Naive thymus-derived CD8-positive, alpha-beta T cell (primary cell): ENCODE measurements at places on chromosomes 4 and X.

- DNase-seq: no peak
These were observed 255.1 kb downstream of the IL15 start for GRCh38 chr4:141891260-141892120.

DNA sequence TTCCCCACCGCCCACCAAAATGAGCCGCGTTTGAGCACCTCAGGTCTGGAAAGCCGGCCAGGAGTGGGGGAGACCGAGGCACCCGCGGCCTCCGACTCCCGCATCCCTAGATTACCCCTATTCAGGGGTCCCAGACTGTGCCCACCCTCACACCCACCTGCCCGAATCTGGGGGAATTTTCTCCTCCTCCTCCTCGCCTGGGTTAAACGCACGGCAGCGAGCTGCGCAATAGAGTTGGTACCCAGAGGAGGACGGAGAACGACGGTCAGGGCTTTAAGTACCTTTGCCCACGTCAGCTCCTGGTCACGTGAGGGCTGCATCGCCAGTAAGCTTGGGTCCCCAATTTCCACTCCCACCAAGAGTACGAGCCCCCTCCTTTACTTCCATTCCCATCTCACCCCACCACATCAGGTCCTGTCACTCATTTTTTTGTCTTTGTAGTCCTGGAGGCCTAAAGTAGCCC lies at the start of gene ARMCX2:
Gene ARMCX2, minus strand, starts transcription at position 250 of the 463 bp plus-strand sequence. CDS start 2,262 bp downstream, outside the sequence.
- no peak for DNase-seq

GRCh38 chrX:33741807-33742206 lies 390.3 kb downstream of the FAM47A start:
- DNase-seq: no peak

DNA sequence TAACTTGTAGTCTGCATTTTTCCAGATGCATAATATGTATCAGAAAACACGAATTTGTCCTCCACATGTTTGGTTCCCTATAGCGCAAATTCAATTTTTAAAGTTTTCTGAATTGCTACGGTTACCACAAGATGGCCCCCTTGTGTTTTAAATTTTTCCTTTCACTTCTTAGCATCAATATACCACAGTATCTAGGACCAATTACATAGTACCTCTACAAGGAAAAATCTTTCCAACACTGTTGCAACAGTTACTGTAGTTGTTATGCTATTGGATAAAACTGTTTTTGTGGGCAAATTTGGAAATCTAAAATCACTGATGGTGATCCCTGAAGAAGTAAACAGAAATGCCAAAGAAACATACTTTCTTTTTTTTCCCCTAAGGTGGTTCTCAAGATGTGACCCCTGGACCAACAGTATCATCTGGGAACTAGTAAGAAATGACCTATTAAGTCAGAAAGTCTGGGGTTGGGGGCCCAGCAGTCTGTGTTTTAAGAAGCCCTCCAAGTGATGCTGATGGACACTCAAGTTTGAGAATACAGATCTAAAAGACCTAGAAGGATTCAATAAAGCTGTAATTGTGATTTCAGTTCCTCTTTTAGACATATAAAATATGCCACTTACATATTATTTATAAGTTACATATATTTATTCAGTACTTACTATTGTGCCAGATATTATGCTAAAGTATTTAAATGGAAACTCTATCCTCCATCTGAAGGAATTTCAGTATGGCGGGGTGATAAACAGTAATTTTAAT lies 3.1 kb downstream of the ZGRF1 start:
- DNase-seq: no peak

- no peak for DNase-seq
These were observed 213.2 kb upstream of the UGT8 start for GRCh38 chr4:114385195-114385985.

GRCh38 chr4:11506194-11506593 lies 77.5 kb upstream of the HS3ST1 start:
- DNase-seq: no peak

DNA sequence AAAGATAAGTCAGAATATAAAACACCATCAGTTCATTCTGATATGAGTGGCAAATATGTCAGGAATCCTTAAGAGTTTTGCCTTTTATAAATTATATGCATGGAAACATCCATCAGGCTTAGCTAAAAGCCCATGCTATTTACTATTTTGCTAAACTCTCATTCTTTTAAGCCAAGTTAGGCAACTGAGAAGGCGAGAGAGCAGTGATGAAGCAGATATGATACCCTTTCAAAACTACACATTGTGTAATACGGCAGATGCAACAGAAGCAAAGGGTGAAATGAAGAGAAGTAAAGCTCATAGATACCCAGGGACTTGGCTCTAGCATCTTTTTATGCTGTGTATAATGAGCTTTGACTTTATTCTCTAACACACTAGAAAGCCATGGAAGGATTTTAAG lies 95.8 kb downstream of the SLIT2 start:
- no peak for DNase-seq

DNA sequence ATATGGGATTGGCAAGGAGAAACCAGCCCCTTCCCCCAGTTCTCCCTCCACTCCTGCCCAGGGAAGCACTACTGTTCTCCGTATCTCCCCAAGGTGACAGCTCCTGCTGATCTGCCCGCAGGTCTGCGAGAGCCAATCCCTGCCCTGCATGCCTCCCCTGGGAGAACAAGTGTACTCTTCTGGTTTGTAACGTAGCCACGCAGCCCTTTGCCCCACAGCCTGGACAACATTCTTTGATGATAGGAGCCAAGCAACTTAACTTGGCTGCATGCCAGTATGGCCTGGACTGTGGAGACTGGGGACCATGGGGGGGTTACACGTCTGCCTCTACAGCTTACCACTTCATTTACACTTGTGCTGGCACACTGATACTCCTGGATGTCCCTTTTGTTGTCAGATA lies 2.0 kb downstream of the STBD1 start:
- no peak for DNase-seq

GRCh38 chr4:70628444-70628843 lies at the start of gene ENAM:
Gene ENAM, plus strand, starts transcription at chr4:70628744. Its CDS starts 757 bp downstream, at chr4:70629501.
- no peak for DNase-seq

DNA sequence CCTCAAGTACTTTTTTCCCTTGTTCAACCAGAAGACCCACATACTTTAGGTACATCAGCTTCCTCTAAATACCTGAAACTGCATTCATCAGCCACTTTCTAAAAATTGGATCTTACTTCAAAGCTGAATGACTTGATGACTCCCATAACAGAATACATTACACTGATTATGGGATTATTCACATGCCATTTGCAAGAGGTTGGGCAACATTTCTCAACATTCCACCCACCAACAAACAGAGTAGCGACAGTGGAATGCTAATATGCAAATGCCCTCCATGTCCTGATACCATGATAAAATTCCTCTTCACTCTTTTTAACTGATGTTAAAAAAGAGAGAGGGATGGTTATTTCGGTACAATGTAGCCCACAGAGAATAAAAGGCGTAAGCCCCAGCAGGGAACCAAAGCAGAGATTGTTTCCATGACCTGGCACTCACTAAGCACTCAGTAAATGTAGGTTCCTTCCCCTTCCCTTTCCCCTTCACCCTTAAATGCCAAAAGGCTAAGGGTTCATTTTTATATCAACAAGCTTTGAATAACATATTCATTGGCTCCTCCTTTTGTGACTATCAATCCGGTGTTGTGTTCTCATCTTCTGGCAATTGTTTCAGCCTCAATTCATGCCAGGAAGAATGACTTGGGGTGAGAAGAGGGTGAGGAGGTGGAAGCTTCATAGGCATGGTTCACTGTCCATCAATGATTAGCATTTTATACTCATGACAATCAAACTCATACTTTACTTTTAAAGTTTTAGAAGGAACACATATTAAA lies 317.2 kb downstream of the DHX15 start:
- DNase-seq: no peak

- no peak for DNase-seq
These were observed 16.7 kb upstream of the YTHDC1 start for GRCh38 chr4:68366600-68366999.

GRCh38 chr4:139710073-139710472 lies 44.5 kb downstream of the MGST2 start:
- no peak for DNase-seq

DNA sequence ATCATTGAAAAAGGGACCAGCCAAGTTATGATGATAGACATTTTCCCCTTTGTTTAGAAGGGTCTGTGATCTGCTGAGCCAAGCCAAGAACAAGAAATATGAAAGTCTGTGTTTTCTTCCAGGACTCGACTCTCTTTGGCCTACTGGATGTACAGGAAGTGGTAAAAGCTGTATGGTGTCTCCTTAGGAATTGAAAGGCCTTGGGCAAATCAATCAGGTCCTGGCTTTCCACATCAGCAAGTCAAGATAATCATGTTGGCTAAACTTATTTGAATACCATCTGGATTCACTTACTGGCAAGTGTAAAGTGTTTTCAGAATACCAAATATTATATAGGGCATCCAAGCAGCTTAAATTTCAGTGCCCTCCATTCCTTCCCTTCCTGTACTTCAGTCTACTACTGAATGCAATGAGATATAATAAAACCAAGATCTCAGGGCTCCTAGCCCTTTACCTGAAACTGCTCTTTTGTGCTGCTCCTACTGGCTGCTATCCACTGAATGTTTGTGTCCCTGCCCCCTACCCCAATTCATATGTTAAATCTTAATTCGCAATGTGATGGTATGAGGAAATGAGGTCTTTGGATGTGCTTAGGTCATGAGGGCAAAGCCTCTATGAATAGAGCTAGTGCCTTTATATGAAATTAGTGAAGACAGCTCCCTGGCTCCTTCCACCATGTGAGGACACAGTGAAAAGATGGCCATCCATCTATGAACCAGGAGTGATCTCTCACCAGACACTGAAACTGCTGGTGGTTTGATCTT lies 578.0 kb downstream of the SPRY1 start:
- DNase-seq: no peak

DNA sequence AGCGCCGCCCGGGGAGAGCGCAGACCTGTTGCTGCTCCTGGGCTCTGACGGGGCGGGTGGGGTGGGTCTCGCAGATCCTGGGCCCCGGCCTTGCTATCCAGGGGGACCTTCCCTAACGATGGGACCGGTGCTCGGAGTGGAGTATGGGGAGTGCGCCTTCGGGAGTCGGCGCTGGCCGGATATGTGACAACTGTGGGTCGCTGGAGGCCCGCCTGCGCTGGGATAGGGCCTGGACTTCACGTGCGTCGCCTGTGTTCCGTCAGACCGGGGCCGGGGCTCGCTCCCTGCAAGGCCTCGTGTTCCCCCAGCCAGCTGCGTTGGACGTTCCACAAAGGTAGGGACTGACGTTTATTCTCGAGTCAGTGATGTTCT lies 1.3 kb downstream of the TBL1X start:
- DNase-seq: peak; percentile 0

DNA sequence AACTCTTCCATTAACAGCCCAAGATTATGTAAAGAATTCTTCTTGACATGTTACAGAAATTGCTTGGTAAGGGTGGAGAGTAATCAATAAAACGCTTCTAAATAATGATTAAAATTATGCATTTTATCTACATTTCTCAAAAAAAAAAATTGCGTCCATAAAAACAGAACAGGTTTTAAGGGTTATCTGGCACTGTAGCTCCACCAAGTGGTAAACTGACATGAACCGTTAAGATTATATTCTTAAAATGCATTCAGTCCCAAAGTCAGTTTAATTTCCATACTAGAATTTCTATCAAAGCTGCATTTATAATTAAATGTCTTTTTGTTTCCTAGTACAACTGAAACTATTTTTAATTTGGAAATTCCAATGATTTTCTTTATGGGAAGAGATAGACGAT lies 214.0 kb upstream of the UGT8 start:
- no peak for DNase-seq

DNA sequence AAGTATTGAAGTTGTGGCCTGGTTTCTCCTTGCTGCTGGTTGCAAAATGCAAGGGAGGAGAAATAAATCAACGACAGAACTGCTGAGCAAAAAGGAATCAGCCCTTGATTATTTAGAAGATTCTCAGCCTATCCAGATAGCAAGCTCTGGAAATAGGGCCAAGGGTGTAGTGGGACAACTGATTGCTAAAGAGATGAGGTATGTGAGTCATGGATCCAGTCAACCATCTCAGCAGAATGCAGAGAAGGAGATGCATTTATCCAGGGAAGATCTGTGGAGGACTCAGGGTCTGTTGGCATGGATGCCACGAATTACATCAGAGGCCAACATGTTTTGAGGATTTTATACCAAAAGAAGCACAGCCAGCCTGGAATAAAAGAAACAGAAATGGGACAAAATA lies 36.7 kb downstream of the FOXR2 start:
- DNase-seq: no peak

GRCh38 chr4:94277534-94277933 lies 65.1 kb downstream of the HPGDS start:
- DNase-seq: no peak

- no peak for DNase-seq
These were observed 73.9 kb downstream of the GC start for GRCh38 chr4:71709961-71710360.

DNA sequence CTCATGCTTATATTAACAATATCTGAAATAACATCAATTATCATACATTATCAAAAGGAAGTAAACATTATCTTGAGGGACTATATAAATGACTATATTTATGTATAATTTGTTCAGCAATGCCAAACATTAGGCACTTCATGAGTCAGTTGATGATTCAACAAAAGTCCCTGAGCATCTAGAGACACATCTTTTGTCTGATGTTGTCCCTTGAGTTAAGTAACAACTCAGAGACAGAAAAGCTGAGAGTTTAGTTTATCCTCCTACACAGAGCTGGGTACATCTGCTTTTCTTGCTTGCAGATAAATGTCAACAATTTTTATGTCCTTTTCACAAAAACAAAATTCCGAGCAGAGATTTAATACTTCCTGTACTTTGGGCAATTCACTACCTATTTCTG lies 311.1 kb downstream of the INPP4B start:
- DNase-seq: no peak

DNA sequence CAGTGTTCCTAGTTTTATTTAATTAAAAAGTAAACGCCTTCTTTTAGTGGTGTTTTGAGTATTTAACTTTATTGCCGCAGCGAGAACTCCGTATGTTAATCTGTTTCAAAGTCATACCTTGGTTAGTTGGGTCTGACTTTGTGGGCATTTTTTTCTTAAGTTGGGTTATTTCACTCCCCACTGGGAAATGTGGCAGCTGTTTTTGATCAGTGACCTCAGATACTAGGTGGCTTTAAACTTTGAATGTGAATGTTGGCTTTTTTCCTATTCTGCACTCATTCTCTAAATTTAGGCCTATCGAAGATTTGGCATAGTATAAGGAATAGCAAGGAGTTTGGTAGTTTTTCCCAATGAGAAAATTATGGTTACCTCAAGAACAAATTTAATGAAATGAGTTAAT lies 85.9 kb downstream of the FIP1L1 start:
- no peak for DNase-seq

- no peak for DNase-seq
These were observed 1299.5 kb downstream of the FSTL5 start for GRCh38 chr4:160864253-160864652.

DNA sequence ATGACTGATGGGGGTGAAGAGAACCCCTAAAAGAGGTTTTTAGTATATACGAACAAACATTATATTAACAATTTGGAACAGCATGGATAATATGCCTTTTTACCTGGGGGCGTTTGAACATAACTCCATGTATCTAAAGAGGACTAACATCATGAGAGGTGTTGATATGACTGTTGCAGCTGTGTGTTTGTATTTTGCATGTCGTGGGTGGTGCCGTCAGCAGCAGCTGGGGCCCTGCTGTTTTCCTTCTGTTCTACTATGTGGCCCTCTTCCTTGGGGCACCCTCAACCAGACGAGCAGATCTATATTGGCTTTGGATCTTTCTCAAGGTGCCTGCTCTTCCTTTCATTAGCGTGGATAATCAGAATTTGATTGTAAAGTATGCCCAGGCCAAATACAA lies 11.2 kb downstream of the GBA3 start:
- DNase-seq: no peak
